ENCODE measurements at places on chromosomes 11 and 22.
A peak's percentile ranks its signal among the peaks of the same experiment; 100 is the strongest.

DNA sequence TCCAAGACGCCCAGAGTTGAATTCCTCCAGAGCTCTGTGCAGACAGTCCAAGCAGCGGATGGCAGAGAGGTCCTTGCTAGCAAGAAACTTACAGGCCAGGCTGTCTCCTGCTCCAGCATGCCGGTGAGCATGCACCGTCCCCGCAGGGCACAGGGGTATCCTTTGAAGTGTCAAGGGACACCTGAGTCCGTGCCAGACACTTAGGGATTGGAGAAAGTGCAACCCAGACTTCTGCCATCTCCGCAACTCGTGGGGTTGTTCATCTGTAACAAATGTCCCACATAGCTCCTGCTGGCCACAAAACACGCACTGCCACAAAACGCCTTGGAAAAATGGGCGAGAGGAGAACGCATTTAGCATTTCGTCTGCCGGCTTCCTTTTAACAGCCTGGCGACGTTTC is 13.3 kb downstream of the TSPO start:
- DNase-seq, result no peak

- no peak for DNase-seq
Measured at GRCh38 chr11:134266841-134267251, 9.3 kb upstream of the GLB1L3 start.

DNA sequence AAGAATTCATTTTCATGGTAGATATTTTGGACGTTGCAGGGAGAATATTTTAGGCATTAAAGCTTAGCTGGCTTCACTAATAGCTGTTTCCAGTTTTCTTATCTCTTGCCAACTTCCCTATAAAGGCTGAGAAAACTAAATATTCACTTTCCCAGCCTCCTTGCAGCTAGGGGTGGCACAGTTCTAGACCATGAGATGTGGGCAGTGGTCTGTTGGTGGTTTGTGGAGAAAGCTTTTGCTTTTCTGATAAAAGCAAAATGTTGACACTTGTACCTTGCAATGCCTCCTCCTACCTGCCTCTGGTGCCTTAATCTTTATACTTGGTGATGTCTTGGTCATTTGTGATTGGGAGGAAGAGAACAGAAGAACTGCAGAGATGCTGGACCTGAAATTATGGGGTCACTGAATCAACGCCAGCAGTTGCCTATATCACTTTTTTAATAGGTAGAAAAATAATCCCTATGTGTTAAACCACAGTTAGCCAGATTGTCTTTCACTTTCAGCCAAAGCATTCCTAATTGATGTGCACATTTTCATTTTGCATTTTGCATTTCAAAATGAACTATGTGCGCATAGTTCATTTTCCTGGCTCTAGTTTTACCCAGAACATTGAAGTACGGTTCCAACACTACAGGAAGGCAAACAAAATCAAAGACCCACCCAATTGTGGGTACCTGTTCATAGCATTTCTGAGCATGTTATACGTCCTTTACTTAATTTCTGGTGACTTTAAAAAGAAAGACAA is 24.9 kb upstream of the ABTB2 start:
- no peak for DNase-seq

- DNase-seq, result no peak
Measured at GRCh38 chr11:1592628-1593027, 5.5 kb downstream of the KRTAP5-2 start.

DNA sequence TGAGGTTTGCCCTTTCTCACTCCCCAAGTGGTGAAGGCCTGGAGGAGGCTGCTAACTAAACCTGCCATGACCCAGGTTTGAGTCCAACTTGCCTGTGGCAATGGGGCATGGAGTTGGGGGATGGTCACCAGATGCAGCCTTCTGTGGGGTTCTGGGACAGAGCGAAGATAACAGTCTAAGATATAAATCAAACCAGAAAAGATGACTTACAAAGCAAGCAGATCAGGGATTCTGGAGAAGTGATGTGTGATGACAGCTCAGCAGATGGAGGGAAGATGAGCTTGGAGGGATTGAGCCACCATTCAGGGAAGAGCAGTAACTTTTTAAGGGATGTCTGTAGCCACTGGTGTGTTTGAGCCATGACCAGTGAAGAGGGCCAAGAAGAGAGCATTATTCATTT is 63.6 kb downstream of the MTNR1B start:
- DNase-seq, result no peak

DNA sequence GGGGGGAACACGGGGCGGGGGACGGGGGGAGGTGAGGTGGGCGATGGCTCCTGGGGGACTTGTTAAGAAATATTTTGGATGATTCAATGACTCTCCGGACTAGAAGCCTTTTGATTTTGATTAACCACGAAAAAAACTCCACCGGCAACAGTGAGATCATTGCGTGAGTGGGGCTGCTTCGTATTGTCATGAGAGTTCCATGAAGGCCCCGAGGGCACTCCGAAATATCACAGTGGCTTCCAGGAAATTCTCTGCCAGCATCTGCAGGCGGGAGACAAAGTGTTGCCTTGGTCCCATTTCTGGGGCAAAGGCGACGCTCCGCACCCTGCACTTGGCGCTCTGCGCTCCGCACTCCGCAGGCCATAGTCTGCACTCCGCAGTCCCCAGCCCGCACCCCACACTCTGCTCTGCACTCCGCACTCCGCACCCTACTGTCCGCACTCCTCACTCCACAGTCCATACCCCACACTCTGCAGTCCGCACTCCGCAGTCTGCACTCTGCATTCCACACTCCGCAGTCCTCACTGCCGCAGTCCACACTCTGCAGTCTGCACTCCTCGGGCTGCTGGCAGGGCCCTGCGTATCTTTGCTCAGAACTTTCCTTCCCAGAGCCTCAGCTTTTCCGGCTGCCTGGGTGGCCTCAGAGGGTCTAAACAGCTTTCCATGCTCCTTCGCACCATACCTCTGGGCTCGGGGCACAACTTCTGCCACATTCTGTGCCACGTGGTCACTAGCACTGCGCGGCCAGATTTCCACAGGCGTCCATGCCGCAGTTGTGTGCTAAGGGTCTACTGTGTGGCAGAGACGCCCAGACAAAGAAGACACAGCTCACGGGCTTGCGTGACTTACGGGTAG is 61.1 kb downstream of the LINC01488 start:
- no peak for DNase-seq

DNA sequence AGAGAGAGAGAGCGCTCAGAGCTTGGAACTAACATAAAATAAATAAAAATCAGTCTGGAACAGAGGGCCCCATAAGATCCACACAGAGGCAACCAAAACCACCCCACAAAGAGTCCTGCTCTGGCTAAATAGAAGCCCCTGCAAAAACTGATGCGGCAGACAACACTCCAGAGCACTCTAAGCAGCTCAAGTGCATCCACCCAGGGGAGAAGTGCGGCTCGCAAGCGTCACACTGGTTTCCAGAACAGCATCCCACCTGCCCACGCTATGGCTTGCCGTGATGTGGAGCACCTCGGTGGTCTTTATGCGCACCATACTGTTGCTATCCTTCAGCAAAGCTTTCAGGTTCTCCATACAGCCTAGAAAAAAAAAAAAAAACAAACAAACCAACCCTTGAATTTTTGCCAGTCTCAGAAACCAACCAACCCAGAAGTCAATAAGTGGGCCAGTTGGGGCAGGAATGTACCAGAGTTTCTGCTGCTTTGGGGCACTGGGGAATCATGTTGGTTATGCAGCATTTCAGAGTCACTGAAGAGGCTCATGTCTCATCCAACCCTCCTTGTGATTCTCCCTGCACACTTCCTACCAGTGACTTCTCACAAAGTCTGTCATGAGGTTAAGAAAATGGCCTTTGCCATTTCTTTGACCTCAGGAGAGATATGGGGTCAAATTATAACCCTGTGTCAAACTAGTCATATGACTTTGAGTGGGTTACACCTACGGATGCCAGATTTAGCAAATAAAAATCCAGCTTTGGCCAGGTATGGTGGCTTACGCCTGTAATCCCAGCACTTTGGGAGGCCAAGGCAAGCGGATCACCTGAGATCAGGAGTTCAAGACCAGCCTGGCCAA is 3.0 kb downstream of the RSPH14 start:
- no peak for DNase-seq

- no peak for DNase-seq
Measured at GRCh38 chr11:100691896-100692653, 5.0 kb downstream of the ARHGAP42 start.

DNA sequence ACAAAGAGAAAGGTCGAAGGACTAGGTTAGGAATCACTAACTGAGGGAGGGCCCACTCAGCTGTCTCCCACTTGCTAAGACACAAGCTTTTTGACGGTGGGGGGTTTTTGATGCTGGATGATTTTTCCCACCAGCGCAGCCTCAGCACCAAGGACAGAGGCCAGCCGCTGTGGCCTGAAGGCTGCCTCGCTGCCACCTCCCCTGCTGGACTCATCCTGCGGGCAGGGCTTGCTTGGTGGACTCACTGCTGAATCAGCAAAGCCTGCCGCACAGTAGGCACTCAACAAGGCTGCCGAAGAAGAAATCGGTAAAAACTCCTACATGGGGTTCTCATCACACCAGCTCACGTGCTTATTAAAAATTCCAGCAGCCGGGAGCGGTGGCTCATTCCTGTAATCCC is 2.6 kb downstream of the ALG12 start:
- no peak for DNase-seq

DNA sequence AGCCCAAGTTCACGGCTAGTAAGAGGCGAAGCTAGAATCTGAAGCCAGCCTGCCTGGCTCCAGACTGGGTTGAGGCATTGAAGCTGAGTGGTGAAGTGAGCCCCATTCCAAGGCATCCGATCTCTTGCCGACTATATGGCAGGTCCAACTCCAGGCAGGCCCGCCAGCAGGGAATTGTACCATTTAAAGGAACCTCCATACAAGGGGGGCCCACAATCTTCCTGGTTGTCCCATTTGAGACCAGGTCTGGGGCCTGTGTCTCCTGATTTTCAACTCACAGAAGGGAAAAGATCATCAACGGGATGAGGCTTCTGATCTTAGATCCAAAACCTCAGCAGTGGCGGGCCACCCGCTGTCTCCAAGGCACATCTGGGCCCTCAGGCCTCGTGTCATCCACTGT is 4.1 kb downstream of the SCN2B start:
- no peak for DNase-seq

DNA sequence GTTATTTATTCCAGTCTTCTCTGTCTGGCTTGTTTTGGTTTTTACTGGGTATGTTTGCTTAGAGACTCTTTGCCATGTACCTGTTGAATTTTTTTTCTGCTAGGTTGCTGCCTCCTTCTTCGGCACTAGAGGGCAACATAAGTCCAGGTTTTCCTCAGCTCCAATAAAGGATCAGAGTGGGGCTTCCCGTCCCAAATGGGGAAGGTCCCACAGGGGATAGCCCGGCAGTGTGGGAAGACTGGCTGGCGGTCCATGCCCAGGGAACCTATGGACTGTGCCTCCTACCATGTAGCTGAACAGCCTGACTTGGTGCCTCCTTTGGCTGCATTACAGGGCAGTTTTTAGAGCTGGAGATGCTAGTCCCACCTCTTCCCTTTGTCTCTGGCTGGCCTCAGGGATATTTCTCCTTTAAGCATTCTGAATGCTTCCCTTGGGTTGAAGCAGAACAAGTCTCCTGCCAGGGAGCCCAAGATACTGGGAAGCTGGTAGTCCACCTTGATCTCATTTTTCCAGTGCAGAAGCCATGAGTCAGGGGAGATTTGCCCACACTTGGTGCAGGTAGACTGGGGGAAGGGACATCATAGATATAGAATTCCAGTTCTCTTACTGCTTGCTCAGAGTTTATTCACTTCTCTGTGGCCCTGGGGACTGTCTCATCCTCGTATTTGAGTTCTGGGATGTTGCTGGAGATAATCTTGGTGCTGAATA is 60.2 kb downstream of the BRD1 start:
- DNase-seq, result peak; percentile 53

GRCh38 chr11:23097891-23098290 is 237.6 kb upstream of the CCDC179 start:
- no peak for DNase-seq

DNA sequence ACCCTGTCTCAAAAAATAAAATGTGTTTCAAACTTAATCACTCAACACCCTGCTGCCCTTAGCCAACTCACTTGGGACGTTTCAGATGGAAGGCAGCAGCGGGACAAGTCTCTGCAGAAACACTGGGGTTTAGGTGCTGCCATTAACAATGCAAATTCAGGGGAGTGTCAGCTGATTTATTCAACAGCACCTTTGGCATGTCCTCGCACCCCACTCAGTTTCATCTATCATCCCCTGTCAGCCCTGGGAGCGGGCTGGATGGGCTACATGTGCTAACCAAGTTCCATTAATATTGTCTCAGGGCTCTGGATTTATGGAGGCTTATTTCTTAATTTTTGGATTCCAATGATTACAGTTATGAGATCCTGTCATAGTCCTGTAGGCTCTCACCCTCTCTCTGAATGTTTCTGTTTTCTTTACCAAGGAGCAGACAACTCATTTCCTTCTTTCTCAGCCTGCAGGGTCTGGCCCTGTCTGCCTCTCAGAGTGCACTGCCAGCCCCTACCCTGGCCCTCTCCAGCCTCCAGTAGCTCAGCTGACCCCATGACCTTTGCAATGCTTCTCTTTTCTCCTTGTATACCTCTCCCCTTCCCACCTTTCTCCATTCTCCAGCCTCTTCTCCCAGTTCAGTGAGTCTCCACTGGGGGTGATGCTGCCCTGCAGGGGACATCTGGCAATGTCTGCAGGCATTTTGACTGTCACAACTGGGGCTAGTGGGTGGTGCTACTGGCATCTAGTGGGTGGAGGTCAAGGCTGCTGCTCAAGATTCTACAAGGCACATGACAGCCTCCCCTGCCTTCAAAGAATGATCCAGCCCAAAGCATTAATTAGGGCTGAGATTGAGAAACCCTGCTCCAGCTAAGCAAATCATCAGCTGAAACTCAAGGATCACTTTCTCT is 79.0 kb downstream of the APIP start:
- DNase-seq, result no peak

- DNase-seq, result no peak
Measured at GRCh38 chr11:84824624-84825023, 802.5 kb downstream of the DLG2 start.

GRCh38 chr22:44505796-44506354 is 7.8 kb upstream of the RTL6 start:
- no peak for DNase-seq

DNA sequence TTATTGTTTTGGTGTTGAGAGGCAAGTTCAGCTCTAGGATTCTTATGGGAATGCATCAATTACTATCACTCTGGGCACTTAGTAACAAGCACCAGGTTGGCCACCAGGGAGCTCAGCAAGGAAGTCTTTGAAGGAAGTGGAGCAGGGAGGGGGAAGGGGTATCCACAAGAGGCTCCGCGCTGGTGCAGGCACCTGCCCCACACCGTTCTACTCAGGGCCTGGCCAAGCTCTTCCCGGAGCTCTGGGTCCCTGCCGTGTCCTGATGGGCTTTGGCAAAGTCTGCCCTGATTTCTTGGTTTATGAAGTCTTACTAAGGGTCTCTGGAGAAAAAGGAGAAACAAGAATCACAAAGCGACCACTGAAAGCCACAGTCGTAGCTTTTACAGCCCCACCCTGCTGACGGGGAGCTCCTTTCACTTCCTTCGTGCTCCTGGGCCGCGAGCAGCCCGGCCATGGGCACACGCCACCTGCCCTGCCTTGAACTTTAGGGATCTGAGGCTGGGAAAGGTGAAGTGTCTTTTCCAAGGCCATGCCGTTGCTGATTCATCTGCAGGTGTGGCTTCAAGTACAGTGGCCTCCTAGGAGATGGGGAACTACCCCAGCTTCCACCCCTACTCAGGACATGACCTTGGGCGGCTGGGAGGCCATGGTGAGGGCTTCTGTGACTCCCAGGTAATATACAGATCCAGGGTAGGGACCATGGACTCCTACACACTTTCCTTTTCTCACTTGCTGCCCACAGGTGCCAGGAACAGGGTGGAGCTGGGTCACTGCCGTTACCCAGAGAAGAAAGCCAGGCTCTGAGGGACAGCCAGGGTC is 15.9 kb upstream of the LRRC32 start:
- DNase-seq, result no peak

GRCh38 chr22:19355413-19356157 is 64.1 kb upstream of the CLTCL1 start:
- no peak for DNase-seq

- DNase-seq, result no peak
Measured at GRCh38 chr11:12232817-12233601, 122.6 kb downstream of the MICAL2 start.

All from CD8-positive, alpha-beta memory T cell (primary cell).